ENCODE measurements at places on chromosomes 5 and 9. TPM values are rescaled to one million over a fixed set of nuclear protein-coding genes. Genes with fewer than 3 reads are reported as not detected.

NTRK2 gene
- total RNA-seq: 0.38 TPM

CNTNAP3 gene
- 5.6 TPM for total RNA-seq

PCDHB14 gene
- 0.59 TPM for total RNA-seq

CYLC2 gene
- not detected for total RNA-seq

IL4 gene
- total RNA-seq: not detected

CDH6 gene
- total RNA-seq: 11.9 TPM

TAF11L9 gene
- total RNA-seq: not detected

KIF20A gene
- total RNA-seq: 17.1 TPM

SOX30 gene
- not detected for total RNA-seq

PTGES gene
- 30.0 TPM for total RNA-seq

C1QTNF3 gene
- total RNA-seq: 0.60 TPM

SLC25A2 gene
- 0.23 TPM for total RNA-seq

TRMT10B gene
- total RNA-seq: 1.9 TPM

RORB gene
- total RNA-seq: 0.82 TPM

TAF11L11 gene
- not detected for total RNA-seq

FBN2 gene
- total RNA-seq: 0.38 TPM

THOC3 gene
- 26.8 TPM for total RNA-seq

ITK gene
- not detected for total RNA-seq

PDGFRB gene
- total RNA-seq: 52.9 TPM

GALNT12 gene
- total RNA-seq: 2.2 TPM
